ENCODE measurements at places on chromosomes 16 and 17.
A peak's percentile ranks its signal among the peaks of the same experiment; 100 is the strongest.

DNA sequence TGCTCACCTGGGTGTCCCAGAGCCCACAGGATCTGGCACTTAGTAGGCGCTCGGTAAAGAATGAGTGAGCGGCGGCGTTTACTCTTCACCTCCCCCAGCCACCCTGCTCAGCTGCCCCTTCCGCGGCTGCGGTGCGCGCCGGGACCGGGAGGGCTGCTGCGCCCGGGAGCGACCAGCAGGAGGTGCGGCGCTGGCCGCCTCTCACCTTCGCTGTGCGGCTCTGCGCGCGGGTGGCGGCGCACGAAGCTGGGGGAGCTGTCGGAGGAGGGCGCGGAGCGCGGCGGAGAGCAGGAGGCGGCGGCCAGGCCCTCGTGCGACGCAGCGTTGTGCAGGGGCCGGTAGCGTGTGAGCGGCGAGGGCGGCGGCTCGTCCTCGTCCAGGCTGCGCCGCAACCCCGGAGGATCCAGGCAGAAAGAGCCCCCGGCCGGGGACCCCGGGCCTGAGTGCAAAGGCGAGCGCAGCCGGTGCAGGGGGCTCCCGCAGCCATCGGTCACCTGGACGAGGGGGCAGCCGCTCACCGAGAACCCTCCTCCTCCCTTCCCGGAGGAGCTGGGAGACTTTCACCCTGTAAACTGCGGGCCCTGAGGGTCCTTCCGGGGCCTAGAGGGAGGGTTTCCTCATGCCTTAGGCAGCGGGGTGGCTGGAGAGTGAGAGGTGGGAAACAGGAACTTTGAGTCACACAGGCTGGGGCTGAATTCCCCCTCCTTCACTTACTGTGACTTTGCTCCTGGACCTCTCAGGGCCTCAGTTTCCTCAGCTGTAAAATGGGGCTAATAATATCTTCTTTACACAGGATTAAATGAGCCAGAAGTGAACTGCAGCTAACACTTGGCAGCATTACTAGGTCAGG lies 12.5 kb downstream of the SAMD14 start:
- peak; percentile 53 for DNase-seq

- no peak for DNase-seq
Observed at GRCh38 chr16:87420026-87421002, 28.2 kb downstream of the MAP1LC3B start.

DNA sequence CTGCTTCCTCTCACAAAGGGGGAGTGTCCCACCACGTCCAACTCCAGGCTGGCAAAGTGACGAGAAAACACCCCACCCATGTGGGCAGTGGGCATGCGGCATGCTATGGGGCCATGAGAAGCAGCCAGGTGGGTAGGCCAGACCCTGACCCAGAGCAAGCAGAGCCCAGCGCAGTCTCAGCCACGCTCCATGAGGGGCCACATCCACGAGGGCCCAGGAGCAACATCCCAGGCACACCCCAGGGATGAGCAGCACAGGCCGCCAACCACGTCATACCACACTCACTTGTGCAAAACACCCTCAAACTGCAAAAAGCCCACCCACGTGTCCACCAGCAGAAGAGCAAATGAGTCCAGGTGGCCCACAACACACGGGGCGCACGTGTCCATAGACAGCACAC lies 117.0 kb downstream of the ZNF778 start:
- DNase-seq, result no peak

DNA sequence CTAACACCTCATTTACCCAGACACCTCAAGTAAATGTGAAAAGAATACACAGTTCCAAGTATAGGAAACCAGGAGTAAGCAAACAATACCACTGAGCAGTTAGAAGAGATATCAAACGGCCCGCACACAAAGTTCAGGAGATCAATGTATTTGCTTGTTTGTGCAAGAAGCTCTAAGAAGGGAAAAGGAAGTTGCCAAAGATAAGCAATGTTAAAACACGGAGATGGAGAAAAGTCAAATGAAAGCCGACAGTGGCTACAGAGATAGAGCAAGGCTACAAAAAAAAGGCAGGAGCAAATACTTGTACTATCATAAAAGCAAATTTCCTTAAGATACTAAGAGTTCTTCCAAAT lies 29.5 kb downstream of the PSME3IP1 start:
- no peak for DNase-seq

DNA sequence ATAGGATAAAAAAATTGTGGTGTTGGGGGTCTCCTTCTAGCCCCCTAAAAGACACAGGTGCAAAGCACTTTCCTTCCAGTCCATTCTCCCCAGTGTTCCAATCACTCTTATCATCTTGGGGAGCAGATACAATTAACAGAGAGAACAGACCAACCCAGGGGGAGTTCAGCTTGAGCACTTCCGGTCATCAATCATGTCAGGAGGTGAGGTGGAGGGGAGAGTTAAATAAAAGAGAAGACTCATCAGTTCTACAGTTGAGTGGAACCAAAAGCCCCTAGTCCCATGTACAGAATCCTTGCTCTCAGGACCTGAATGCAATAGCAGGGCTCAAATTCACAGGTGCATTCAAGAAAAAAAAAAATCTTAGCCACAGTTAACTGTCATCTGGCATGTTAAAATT lies 122.3 kb downstream of the DYNLRB2 start:
- DNase-seq, result no peak

GRCh38 chr17:12627781-12628451 lies 37.8 kb upstream of the MYOCD start:
- DNase-seq, result no peak

- no peak for DNase-seq
Observed at GRCh38 chr16:11283820-11284248, 2.7 kb upstream of the PRM1 start.

- no peak for DNase-seq
Observed at GRCh38 chr17:81814748-81815645, 11.0 kb downstream of the GCGR start.

GRCh38 chr16:84308120-84308519 lies 13.4 kb downstream of the WFDC1 start:
- DNase-seq, result no peak

GRCh38 chr17:13510062-13510461 lies 91.7 kb downstream of the HS3ST3A1 start:
- DNase-seq, result no peak

GRCh38 chr16:87407511-87408112 lies 15.5 kb downstream of the MAP1LC3B start:
- no peak for DNase-seq

DNA sequence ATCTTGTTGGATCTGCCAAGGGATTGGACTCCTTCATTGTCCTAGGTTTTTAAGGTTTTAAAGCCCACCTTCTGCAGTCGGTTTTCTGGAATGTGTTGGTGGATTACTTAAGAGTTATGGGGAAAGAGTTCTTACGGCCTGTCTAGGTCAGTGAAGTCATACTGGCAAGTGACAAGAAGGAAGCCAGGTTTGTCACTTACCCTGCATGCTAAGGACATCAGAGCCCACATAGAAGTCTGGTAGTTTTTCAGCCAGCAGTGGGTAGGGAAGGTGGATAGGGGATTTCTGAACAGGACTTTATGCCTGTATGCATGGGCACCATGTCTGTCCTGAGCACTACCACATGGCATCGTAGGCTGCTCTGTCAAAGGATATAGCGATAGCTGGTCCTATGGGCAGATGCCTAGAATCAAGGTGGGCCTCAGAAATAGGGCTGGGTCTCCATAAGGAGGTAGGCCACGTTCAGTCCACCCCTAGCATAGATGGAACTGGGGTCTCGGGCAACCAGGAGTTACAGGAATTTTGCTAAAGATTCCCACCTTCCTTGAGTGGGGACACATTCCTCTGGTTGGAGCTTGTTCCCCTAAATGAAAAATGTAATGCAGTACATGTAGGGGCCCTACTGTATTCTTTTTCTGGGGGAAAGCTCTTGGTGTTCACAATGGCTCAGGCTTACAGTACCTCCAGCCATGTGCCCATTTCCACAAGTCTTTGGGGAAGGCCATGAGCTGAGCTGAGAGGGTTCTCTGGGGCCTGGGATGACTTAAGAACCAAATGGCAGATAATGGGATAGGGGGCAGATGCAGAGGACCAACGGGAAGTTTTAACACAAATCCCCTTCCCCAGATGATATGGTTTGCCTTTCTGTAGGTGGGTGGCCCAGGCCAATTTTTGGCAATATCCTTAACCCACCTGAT lies 27.5 kb downstream of the TRPV2 start:
- DNase-seq, result no peak

DNA sequence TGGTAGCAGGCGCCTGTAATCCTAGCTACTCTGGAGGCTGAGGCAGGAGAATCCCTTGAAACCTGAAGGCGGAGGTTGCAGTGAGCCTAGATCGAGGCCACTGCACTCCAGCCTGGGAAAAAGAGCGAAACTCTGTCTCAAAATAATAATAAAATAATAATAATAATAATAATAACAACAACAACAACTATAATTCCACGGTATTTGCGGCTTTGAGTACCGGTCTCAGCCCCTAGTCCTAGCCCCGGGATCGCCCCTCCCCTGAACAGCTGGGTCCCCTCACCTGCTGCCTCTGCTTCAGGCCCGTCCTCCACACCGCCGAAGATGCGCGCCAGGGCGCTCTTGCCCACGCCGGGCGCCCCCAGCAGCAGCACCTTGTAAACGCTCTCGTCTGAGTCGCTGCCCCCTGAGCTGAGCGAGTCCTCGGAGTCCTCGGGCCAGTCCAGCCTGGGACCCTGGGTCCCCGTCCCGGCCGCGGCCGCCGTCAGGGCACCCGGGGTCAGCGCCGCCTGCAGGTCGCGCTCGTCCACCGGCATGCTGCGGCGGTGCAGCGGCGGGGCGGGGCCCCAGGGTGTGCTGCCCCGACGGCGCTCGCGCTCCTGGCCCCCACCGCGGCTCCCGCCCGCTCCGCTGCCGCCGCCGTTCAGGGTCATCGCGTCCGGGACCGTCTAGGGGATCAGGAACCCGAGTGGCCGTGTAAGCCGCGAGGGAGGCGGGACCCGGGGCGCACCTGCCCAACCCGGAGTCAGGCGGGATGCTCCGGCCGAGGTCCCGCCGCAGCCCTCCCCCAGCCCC lies 611 bp downstream of the RRAD start:
- no peak for DNase-seq

DNA sequence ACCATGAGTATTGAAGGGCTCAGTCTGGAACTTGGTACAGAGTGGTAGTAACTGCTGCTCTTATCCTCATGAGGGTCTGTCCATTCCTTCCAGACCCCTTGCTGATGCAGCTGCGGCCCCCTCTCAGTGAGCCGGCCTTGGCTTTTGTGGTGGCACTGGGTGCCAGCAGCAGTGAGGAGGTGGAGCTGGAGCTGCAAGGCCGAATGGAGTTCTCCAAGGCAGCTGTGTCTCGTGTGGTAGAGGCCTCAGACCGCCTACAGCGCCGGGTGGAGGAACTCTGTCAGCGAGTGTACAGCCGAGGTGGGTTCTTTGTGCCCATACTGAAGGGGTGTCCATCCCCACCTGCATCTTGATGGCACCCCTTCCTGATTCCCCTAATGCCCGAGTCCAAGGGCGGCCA lies 2.0 kb downstream of the RNF40 start:
- no peak for DNase-seq
